Aortic smooth muscle cell (primary cell): ENCODE measurements at places on chromosomes 16 and 17. TPM values are rescaled to one million over a fixed set of nuclear protein-coding genes. Genes with fewer than 3 reads are reported as not detected.

Gene CLDN9
- total RNA-seq: not detected in 2 replicates

Gene CNTNAP1
- total RNA-seq: 25.1 and 38.4 TPM in 2 replicates

Gene TMEM88
- total RNA-seq: 0.37 and 0.40 TPM in 2 replicates

Gene DVL2
- 69.3 and 76.5 TPM in 2 replicates for total RNA-seq

Gene SPATA22
- total RNA-seq: 0.87 TPM in 1 of 2 replicates, not detected in the other

Gene LRRC75A
- 2.5 TPM in 2 replicates for total RNA-seq

Gene NTN3
- 0.31 and 0.40 TPM in 2 replicates for total RNA-seq

Gene TPSG1
- total RNA-seq: not detected in 2 replicates

Gene TEX19
- total RNA-seq: not detected in 2 replicates

Gene GDPD1
- total RNA-seq: 0.53 and 1.1 TPM in 2 replicates

Gene ST6GALNAC1
- total RNA-seq: not detected in 2 replicates

Gene RDM1
- total RNA-seq: 0.92 and 0.99 TPM in 2 replicates
